Fibroblast of mammary gland (primary cell): ENCODE measurements at places on chromosomes 5 and 9.

- DNase-seq: peak; percentile 87
Measured at GRCh38 chr5:73673161-73673591, 47.2 kb downstream of the ARHGEF28 start.

- DNase-seq: no peak
Measured at GRCh38 chr9:37618817-37619216, 26.4 kb upstream of the TOMM5 start.

- DNase-seq: peak; percentile 72
Measured at GRCh38 chr9:109013679-109014607, 644 bp upstream of the CTNNAL1 start.

GRCh38 chr9:91179237-91180138 lies 182.2 kb downstream of the AUH start:
- DNase-seq: peak; percentile 98

- DNase-seq: no peak
Measured at GRCh38 chr9:17481565-17481964, 97.3 kb upstream of the SH3GL2 start.

- DNase-seq: no peak
Measured at GRCh38 chr9:12091865-12092527, 601.2 kb upstream of the TYRP1 start.

DNA sequence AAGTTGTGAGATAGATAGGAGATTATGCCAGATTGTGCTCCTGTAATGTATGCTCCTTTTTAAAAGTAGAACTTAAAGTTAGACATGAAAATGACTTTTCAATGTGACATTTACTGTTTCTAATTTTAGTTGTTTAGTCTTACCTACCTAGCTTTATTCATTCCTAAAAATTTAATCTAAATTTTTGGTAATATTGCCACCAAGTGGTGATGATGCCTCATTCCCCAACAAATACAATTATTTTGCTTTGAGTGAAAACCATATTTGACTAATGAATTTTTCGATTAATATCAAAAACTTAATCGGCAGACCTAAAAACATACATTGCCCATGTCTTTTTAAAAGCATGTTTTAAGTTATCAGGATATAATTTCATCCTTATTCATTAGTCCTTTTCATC lies 25.6 kb downstream of the PPWD1 start:
- no peak for DNase-seq

- no peak for DNase-seq
Measured at GRCh38 chr5:112800891-112801290, 60.2 kb upstream of the SRP19 start.

DNA sequence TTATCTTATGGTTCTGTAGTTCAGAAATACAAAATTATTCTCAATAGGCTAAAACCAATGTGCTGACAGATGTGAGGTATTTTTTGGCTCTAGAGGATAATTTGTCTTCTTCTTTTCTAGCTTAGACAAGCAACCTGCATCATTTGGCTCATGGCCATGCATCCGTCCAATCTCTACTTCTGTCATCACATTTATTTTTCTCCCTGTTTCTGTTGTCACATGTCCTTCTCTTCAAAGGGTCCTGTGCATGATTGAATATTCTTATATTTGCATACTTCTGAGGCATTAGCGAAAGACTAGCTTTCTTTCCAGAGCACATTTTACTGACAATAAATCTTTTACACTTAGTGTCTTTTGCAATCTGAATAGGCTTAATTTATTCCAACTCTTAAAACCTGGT lies 564.7 kb downstream of the CDH10 start:
- no peak for DNase-seq
